ENCODE measurements at places on chromosomes 6 and 20.

DNA sequence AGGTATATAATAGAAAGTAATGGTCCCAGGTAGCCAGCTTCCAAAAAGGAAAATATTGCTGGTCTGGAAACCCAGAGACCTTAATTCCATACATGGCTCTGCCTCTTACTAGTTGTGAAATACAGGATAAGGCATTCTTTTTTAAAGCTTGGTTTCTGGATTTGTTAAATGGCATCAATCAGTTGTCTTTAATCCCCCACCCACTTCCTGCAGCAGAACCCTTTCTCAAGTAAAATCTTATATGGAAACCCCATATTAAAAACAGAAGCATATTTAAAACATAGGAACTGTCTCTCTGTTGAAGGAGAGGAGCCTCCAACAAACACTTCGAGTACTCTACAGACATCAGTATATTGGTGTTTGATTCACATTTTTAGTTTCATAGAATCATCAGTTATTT is 6.2 kb upstream of the LCA5 start:
- no peak for DNase-seq

DNA sequence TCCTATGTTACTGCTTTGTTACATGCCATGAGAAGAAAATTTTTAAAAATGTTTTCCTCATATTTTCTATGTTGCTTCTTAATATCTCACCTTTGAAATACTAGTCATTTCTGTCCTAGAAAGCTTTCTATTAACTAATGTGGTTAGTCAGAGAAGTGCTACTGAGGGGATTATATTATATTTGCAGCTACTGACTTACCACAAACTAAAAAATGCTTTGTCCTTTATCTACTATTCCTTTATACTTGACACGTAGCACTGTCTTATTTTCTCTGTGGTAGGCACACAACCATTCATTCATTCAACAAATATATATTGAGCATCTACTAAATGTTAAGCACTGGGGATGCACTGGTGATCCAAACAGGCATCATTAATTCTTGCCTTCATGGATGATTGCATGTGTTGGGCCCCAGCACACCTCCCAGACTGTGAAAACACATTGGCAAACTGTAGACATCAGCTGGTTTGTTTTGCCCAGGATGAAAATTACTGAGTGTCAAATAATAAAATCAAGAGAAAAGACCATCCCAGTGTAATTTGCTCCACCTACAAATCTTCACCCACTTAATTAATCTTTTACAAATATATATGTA is 10.7 kb upstream of the MLIP start:
- no peak for DNase-seq

DNA sequence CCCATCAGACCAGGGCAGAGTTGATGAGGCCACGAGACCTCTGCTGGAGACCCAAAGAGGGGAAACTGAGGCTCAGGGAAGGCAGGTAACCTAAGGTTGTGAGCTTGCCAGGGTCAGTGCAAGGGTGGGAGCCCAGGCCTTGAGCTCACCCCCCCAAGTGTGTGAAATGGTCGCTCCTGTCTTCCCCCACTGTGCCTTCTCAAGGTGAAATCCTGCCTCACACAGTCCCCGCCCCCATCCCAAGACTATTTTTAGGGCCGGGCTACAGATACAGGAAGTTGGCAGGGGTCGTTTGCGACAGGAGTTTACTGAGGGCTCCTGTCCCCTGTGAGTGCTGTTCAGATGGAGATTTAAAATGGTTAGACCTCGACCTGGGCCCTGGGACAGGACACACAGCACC is 18.7 kb upstream of the GATA5 start:
- no peak for DNase-seq

DNA sequence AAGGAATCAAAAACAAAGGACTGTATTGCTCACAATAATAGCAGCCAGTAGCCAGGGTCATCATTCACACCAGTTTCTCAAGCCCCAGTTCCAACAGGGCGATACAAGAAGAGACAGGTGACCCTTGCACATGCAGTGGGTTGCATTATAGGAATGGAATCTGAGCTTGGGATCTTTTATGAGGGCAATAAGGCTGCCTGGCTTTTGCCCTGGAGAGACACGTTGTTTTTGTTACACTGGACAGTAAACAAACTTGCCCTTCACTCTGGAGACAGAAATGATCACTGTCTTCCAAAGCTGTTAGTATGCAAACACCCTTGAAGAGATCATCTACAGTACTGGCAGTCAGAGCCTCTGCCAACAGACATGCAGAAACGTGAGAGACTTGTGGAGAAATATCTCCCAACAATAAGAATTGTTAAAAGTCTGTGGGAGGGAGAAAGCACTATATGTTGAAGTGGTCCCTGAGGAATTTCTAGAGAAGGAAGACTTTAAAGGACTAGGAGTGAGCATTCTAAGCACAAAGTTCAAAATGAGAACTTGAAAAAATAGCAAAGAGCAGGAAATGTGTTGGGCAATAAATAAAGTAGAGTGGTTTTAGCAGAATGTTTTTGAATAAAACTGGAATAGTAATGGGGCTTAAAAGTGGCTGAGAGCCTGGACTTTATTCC is 6.2 kb upstream of the COL12A1 start:
- DNase-seq = no peak

- DNase-seq = no peak
These were observed 380.3 kb upstream of the JARID2 start for GRCh38 chr6:14865531-14866100.

DNA sequence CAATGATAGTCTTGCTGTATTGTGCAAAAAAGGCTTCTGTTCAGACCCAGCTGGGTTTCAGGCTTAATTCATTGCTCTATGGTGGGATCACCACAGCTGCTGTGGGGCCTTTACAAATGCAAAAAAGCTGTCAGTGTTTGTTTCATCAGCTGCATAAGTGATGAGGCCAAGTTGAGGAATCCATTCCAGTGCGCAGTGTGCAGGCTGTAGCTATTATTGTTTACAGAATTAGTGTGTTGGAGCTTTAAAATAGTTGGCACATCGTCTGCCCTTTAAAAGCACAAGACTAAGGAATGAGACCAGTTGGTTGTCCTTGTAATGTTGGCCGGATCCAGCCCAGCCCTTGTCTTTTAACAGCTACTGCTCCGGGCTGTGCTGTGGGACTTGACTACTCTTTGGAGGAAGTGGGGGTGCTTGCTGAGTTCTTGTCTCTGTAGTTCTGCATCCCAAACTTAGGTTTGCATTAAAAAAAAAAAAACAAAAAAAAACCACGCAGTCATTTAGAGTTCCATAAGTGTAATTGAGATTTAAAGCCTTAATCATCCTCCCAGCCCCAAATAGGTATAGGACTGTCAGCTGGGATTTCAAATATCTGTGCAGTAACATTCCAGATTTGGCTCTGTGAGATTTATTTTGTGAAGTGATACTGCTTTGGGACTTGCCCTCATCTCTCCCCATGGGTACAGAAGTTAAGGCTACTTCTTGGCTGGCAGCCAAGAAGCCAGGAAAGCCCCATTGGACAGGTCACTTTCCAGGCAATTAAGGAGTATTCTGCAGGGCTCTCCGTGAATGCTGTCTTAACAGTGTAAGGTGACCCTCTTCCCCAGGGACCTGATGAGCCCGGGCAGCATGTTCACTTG is 19.3 kb downstream of the JARID2 start:
- DNase-seq = no peak

DNA sequence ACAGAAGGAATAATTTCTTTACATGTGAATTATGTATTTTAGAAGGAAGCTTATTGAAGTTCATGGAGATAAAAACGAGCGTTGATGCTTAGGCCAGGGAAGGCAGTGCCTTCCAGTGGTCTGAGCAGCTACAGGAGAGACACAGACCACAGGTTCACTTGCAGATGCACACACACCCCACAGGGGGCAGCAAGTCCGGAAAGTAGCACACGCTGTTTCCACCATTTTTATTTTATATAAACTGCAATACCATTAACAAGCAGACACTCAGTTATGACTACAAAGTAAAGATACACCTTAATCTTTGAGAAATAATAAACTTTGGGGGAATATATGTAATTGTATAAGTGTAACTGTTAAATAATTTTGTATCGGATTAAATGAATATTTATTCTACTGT is 13.5 kb upstream of the DACT2 start:
- no peak for DNase-seq

DNA sequence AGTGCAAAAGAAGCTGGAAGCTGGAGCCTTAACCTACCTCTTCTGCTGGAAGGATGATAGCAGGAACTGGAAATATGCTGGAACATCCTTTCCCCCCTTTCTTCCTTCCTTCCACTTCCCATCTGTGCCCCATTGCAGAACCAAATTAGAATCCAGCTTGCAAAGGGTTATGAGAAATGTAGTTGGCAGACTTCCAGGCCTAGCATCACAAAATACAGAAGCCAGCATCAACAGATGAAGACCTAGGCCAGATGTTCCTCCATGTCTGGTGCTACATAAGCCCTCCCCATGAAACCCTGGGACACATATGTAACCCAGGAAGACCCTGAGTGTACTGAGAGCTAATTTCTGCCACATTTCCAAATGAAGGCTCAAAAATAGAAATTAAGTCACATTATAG is 40.0 kb upstream of the TFAP2B start:
- DNase-seq = no peak

GRCh38 chr6:31829633-31830283 is 2.2 kb downstream of the HSPA1B start:
- no peak for DNase-seq

DNA sequence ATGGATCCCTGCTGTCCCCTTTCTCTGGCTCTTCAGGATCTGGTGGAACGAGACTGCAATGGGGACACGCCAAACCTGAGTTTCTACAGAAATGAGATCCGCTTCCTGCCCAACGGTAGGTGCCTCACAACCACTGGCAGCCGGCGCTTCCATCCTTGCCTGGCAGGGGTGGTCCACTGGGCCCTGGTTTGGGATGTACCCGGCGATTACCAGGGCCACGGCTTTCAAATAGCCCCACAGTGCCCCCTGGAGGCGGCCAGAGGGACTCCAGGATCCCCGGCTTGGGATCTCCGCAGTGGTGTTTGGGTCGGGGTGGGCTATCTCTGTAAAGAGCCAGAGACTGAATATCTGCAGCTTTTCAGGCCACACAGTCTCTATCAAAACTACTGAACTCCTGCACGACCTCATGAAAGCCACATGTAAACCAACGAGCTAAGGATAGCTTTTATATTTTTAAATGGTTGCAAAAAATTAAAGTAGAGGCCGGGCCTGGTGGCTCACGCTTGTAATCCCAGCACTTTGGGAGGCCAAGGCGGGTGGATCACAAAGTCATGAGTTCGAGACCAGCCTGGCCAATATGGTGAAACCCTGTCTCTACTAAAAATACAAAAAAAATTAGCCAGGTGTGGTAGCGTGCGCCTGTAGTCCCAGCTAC is 3.7 kb downstream of the OGFR start:
- no peak for DNase-seq

- no peak for DNase-seq
These were observed 155.4 kb downstream of the RFPL4B start for GRCh38 chr6:112502351-112503090.

DNA sequence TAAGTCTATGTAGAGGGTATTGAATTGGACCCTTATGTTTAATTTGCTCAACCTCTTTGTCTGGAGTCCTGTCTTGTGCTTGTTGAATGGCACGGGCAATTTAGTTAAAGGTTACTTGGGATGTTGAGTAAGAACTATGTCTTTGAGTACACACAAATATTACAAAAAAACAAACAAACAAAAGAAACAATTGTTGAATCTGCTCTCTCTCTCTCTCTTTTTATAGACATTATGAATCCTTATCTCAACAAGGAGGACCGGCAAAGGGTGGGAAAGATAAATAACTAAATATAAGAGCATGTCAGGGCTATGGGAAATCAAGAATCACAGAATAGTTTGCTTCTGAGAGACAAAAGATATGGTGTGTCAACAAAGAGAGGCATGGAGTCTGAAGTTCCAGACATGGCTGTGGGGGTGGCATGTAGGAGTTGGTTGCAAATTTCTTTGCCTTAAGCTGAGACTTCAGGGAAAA is 608.6 kb downstream of the UTRN start:
- no peak for DNase-seq

GRCh38 chr6:5958921-5959320 is 47.8 kb downstream of the NRN1 start:
- DNase-seq = no peak

- DNase-seq = no peak
These were observed 897.4 kb upstream of the CITED2 start for GRCh38 chr6:140271759-140272377.

- DNase-seq = no peak
These were observed 50.0 kb downstream of the KLHL32 start for GRCh38 chr6:96974516-96974915.

GRCh38 chr6:68729377-68729903 is 94.4 kb downstream of the ADGRB3 start:
- DNase-seq = no peak

GRCh38 chr20:61303675-61304074 is 51.6 kb downstream of the CDH4 start:
- no peak for DNase-seq

DNA sequence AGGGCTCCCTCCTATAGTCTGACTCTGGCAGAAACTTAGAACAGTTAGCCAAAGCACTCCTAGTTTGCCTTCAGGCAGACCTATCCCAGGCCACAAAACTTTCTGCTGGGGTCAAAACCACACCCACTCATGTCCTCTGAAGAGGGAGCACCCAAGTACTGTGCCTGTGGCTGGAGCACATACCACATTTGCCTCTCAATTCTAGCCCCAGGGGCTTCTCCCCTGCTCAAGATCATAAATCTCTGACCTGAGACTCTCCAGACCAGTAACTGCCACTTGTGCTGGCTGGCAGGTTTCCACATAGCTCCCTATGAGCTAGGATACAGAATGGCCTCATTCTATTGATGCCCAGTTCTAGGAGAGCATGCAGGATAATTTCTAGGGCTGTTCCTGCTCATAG is 781.0 kb downstream of the EYS start:
- no peak for DNase-seq

- DNase-seq = no peak
These were observed 119.1 kb upstream of the MAP7 start for GRCh38 chr6:136669299-136669699.

GRCh38 chr20:48463096-48463720 is 364.6 kb downstream of the PREX1 start:
- DNase-seq = no peak

- DNase-seq = no peak
These were observed 86.1 kb upstream of the STMND1 start for GRCh38 chr6:17015551-17016381.

DNA sequence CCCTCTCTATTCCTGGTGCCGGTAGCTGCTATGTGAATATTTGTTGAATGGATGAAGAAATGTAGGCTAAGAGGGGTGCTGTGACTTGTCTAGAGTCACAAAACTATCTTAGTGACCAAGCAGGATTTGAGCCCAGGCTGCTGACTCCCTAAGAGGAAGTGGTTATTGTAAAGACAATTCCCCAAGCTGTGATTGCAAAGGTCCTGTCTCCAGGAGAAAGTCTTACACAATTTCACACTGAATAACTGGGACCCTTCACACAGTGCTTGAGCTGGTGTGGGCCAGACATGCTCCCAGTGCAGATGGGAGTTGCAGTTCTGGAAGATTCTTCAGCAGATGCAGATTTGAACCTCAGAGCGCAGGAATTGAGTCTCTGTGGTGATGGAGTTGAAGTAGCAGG is 38.1 kb downstream of the IYD start:
- DNase-seq = no peak

GRCh38 chr20:8148501-8148900 is 16.4 kb downstream of the PLCB1 start:
- no peak for DNase-seq

GRCh38 chr6:116449565-116449964 is 11.6 kb upstream of the CALHM6 start:
- DNase-seq = no peak
